CD4-positive, alpha-beta T cell treated with Interleukin-6 at 100 ng/mL for 8 hours (primary cell): ENCODE measurements at places on chromosomes 2 and 18.

DNA sequence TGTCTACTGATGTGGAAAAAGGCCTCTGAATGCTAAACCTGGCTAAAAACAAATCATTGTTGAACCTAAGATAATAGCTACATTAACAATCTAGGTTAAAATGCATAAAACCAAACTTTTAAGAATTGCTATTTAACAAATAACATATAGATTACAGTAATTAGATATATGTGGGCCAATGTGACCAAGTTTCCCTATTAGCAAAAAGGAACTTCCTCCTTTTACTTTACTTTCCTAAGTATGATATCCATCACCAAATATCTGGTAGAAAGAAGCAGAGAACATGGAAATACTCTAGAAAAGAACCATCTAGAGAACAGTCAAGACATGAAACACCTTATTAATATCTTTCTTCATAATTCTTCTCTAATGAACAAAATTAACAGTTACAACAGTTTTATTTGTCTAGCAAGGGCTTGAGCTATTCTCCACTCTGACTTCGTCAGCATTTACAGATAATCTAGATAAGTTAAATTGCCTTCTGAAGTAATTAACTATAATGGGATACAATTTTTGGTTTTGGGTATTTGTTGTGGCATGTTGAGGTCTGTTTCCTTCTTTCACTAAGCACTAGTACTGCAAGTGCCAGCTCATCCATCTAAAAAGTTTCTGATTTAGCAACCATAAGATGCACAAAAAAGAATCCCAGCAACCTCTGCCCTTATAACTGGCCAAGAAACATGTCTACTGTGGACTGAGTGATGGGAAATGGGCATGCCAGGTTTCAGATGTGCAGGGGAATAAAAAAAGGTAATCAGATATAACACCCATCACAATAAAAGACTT, 53.3 kb downstream of the MEMO1 start:
- DNase-seq, result no peak

DNA sequence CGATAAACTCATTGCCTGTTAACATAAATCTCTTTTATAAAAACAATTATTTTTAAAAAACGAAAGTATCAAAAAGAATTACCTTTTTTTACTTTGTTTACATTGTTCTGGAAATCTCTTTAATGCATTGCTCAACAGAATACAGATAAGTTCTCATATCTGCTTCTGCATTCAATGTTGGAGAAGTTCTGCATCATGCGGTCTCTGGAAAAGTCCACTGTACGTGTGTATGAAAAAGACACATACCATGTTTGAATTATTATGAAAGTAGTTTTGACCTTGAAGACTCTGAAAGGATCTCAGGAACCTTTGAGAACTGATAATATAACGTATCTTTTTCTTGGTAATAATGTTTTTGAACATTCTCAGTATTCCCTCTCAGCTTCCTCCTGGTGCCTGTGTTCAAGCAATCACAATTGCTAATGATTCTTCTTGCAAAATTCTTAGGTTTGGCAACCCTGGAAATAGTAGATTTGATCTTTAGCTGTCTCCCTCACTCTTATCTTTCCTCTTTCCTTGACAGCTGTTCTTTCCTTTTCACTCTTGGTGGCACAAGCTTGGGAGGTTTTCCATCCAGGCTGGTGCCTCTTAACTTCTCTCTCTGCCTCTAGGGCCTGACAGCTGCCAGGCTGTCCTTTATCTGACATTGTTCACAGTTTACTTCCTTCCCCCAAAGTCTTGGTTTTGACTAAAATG, 12.4 kb upstream of the IL1R1 start:
- DNase-seq, result no peak

DNA sequence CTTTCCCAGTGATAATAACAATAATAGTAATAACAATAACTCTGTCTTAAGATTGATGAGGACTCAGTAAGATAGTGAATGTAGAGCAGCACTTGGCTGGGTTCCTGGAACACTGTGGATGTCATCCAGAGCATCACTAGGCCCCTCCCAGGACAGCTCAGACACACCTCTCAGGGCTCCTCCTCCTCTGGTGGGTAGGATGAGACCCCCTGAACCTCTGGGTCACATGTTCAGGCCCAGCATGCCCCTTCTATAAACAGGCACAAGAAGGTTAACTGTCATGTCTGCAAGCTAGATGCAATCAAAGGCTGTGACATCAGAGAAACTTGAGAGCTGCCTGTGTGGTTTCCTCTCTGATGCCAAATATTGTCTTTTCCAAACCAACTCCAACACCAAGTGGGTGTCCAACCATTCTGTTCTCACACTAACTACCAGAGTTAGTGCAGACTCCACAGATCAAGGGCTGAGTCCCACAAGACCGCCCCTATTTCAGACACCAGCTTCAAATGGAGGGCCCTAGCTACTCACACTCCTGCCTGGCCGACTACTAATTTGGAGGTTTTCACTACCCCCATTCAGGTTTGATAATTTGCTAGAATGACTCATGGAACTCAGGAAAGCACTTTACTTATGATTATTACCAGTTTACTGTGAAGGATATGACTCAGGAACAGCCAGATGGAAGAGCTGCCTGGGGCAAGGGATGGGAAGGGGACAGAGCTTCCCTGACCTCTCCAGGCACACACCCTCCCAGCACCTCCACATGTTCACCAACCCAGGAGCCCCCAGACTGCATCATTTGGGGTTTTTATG, 46.4 kb upstream of the BZW1 start:
- no peak for DNase-seq

- no peak for DNase-seq
Measured at GRCh38 chr18:23135550-23136325, 453 bp downstream of the CABLES1 start.

DNA sequence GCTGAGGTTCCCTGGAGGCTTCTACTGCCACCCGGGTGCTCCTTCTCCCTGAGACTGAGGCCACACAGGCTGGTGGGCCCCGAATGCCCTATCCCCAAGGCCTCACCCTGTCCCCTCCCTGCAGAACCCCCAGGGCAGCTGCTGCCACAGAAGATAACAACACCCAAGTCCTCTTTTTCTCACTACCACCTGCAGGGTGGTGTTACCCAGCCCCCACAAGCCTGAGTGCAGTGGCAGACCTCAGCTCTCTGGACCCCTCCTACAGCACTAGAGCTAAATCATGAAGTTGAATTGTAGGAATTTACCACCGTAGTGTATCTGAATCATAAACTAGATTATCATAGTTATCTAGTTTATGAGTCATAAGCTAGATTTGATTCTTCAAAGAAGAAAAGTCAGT, 7.3 kb upstream of the CENPA start:
- no peak for DNase-seq

DNA sequence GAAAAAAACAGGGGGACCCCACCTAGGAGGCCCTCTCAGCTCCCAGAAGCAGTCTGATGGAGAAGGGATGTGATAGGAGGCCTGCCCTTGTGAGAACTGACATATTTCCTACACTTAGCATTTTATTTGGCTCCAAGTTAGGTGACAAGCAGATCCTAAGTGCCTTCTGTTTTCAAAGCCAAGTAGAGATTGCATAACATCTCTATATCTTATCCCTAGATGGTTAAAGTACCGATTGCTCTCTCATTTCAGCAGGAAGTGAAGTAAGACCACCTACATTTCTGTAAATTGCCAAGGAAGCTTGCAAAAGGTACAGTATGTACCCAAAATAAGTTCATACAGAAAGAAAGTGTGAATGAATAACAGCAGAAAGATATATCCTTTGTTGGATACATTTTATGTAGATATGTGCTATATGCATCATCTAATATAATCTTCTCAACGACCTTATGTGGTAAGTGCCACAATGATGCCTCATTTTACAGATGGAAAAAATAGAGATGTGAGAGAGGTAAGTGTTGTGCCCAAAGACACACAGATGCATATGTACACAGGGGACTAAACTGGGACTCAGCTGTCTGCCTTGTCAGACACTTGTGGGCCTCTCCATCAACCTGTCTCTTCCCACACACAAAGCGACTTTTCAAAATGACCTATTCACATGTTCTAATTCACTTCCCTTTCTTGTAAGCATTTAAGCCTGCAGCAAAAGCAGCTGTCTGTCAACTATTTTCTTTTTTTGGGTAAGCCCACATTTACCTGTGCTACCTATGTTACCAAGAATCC, 38.9 kb downstream of the DHRS9 start:
- DNase-seq, result no peak

DNA sequence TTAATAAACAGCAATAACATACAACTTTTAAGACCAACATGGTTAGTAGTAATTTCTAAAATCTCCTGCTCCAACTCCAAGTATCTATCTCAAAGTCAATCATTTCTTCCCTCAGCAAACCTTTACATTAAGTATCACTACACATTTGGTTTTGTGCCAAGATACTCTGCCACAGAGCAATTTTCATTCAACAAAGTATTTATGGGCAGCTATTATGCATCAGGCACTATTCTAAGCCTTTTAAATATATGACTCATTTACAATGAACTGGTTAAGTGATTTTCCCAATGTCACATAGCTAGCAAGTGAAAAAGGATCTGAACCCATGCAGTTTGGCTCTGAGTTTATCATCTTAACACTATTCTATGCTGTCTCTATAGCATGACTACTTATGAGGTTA, 264.3 kb downstream of the NOL4 start:
- DNase-seq, result no peak

GRCh38 chr18:63096327-63096874, 223.2 kb downstream of the BCL2 start:
- DNase-seq, result no peak

- DNase-seq, result no peak
Measured at GRCh38 chr2:205180730-205181129, 501.6 kb upstream of the NRP2 start.

GRCh38 chr2:209640358-209640757, 131.3 kb upstream of the UNC80 start:
- no peak for DNase-seq
